ENCODE measurements at places on chromosomes 2 and 18.

- no peaks in the 10 kb centered on the region for H3K4me1 ChIP-seq
- no peaks in the 10 kb centered on the region for H3K36me3 ChIP-seq
- DNase-seq: no peak
Measured at GRCh38 chr2:151878204-151878603, 50.0 kb upstream of the ARL5A start.

DNA sequence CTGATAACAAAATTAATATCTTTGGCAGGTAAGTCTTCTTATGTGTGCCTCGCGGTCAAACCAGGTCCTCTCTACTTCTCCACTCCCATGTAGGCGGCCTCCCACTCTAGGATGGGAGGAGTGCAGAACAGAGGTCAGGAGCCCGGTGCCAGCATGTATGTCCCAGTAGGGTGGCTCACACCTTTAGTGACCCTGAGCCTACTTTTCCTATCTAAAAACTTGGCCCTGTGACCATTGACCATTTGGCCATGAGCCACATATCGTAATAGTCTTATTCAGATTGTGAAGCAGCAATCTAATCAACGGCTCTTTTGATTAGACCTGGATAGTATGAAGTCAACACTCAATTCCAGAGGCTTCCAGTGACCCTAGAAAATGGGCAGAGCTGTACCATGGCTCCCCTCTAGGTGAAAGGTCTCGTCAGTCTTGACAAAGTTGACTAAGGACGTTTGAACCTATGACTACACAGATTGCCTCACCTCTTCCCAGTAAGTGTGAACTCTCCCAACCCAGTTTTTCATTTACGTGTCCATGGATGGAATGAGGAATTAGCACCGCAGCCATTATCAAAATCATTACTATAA, 17.1 kb upstream of the FABP1 start:
- no peak overlapping the region for H3K27ac ChIP-seq
- no peak for DNase-seq
- H3K4me1 ChIP-seq: no peaks in the 10 kb centered on the region
- no peaks in the 10 kb centered on the region for H3K27me3 ChIP-seq
- no peak overlapping the region for H3K4me3 ChIP-seq

DNA sequence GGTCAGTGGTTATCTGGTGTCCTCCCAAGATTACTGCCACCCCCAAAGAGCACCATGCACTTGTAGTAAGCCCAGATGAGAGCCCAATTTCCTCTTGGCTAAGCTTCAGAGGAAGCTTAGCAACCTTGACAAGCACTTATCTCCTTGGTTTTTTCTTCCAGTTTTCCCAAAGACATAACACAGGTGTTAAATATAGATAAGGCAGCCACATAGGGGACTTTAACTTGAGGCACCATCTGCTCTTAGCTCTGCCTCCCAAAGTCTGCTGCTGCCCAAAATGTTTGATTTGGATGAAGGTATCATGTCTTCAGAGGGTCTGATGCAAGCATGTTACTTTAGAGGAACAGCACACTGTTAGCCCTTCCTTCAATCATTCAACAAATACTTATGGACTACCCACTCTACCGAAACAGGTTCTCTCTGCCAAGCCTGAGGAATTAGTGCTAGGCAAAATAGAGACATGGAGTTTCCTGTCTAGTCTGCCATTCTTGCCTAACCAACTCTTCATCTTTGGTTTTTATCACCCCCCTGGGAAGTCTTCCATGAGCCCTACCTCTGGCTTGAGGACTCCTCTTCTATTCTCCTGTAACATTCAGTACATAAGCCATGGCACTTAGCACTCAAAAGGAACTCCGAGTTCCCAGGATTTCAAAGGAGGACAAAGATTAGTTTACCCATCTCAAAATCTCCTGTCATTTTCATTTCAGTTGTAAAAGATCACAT, 73.7 kb downstream of the SP3 start:
- DNase-seq: no peak
- H3K4me3 ChIP-seq: no peak overlapping the region
- H3K4me1 ChIP-seq: no peaks in the 10 kb centered on the region
- no peak overlapping the region for H3K27ac ChIP-seq
- H3K36me3 ChIP-seq: no peaks in the 10 kb centered on the region

DNA sequence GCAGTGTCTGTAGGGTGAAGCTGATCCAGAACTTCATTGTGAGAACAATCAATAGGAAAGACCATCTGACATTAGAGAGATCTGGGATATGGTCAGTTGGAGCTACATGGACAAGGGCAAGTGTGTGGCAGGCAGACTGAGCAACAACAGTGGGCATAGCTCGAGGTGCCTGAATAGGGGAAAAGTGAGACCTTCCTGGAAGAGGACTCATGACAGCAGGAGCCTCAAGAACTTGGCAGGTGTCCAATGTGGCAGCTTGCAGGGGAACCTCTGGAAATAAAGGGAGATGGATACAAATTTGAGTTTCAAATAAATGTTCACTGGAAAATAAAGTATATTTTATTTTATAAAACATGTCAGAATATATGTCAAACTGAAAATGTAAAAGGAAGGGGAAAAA, 117.9 kb downstream of the TANC1 start:
- no peaks in the 10 kb centered on the region for H3K36me3 ChIP-seq
- peaks cover 68% of the 10 kb centered on the region for H3K4me1 ChIP-seq
- H3K27me3 ChIP-seq: no peaks in the 10 kb centered on the region
- no peak overlapping the region for H3K27ac ChIP-seq
- peak; percentile 56 for DNase-seq

DNA sequence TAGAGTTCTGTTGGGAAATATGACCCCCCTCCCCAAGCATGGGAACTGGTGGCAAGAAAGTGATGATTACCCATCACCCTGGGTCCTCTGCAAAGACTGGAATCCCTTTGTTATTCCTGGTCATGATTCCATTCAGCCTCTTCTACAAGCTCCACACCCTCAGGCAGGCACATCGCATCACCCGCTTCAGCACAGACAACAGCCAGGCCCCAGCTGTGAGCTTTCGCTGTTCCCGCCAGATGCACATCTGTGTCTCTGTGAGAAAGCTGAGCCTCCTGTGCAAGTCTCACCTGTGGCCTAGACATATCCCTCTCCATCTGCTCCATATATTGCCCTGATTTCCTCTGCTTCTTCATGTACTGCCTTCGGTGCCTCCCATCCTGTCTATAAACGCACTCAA, 368.0 kb upstream of the RAB6C start:
- no peak overlapping the region for H3K27ac ChIP-seq
- H3K4me3 ChIP-seq: no peak overlapping the region
- no peaks in the 10 kb centered on the region for H3K36me3 ChIP-seq
- H3K27me3 ChIP-seq: no peaks in the 10 kb centered on the region
- no peak for DNase-seq

GRCh38 chr2:101742547-101742946, 45.0 kb downstream of the MAP4K4 start:
- peaks cover 13% of the 10 kb centered on the region for H3K4me1 ChIP-seq
- H3K27ac ChIP-seq: peak overlapping the region; percentile 29
- no peak for DNase-seq

- peak overlapping the region; percentile 42 for H3K27ac ChIP-seq
- no peaks in the 10 kb centered on the region for H3K27me3 ChIP-seq
- peak; percentile 49 for DNase-seq
- no peaks in the 10 kb centered on the region for H3K36me3 ChIP-seq
- H3K4me3 ChIP-seq: no peak overlapping the region
- no peaks in the 10 kb centered on the region for H3K4me1 ChIP-seq
Measured at GRCh38 chr2:165610591-165611029, 141.1 kb downstream of the CSRNP3 start.
